ENCODE measurements at places on chromosomes 11 and 22. TPM values are rescaled to one million over a fixed set of nuclear protein-coding genes. Genes with fewer than 3 reads are reported as not detected.

GRCh38 chr11:1650034-1650917 is 20.7 kb downstream of the KRTAP5-5 start:
- no peaks in the 10 kb centered on the region for H3K36me3 ChIP-seq
- H3K4me1 ChIP-seq, result no peaks in the 10 kb centered on the region
- no peak for DNase-seq
- no peak overlapping the region for H3K27ac ChIP-seq
- H3K27me3 ChIP-seq, result peaks cover 3% of the 10 kb centered on the region
- no peak overlapping the region for H3K4me3 ChIP-seq

GRCh38 chr11:108775324-108775723 is 110.5 kb downstream of the DDX10 start:
- peaks cover 4% of the 10 kb centered on the region for H3K4me1 ChIP-seq
- H3K4me3 ChIP-seq, result no peak overlapping the region
- peaks cover 27% of the 10 kb centered on the region for H3K36me3 ChIP-seq
- DNase-seq, result no peak
- H3K27me3 ChIP-seq, result no peaks in the 10 kb centered on the region

DNA sequence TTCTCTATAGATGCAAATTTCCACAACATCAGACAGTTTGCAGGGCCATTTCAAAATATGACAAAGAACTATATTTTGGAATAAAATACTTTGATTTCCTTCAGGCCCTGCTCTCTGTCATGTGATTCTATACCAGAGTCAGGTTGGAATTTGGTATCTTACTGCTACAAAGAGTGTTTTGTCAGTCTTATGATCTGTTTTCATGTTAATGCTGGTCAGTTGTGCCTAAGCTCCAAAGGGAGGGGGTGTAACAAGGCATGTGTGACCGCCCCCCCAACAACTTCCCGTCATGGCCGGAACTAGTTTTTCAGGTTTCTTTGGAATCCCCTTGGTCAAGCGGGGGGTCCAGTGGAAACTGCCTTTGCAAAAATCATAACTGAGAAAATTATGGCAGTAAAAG is 15.1 kb downstream of the C11orf96 start:
- H3K36me3 ChIP-seq, result no peaks in the 10 kb centered on the region
- H3K27me3 ChIP-seq, result peaks cover 17% of the 10 kb centered on the region

HTATIP2 gene
- total RNA-seq, result 60.4 TPM

SNX32 gene
- total RNA-seq, result 3.0 TPM

GRCh38 chr11:87179621-87180020 is 141.9 kb downstream of the TMEM135 start:
- H3K4me3 ChIP-seq, result no peak overlapping the region
- H3K36me3 ChIP-seq, result peaks cover 31% of the 10 kb centered on the region
- no peaks in the 10 kb centered on the region for H3K4me1 ChIP-seq
- H3K27me3 ChIP-seq, result no peaks in the 10 kb centered on the region
- no peak overlapping the region for H3K27ac ChIP-seq

Measured in activated CD4-positive, alpha-beta T cell treated with anti-CD3 and anti-CD28 coated beads for 36 hours (primary cell).